RCC 7860 (cell line): ENCODE measurements at places on chromosomes 4 and X.

DNA sequence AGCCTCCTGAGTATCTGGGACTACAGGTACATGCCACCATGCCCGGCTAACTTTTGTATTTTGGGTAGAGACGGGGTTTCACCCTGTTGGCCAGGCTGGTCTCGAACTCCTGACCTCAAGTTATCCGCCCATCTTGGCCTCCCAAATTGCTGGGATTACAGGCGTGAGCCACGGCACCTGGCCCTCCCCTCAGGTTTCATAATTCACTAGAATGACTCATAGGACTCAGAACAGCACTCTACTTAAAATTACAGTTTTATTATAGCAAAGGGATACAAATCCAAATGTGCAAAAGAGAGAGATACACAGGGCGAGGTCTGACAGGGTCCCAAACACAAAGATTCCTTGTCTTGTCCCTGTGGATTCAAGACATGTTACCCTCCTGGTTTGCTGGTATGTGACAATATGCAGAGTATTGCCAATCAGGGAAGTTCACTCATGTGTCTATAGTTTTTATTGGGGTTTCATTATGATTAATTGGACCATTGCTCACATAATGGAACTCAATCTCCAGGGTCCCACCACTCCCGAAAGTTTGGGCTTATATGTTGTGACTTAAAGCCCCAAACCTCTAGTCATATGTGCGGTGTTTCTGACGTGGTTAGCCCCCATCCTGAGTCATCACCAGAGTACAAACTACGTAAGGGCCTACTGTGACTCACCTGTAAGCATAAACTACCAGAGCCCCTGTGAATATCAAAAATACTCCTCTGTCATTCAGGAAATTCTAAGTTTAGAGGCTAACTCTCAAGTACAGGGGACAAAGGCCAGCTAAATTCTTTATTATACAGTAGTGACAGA, 5.2 kb downstream of the YIPF6 start:
- peak; percentile 33 for DNase-seq

- DNase-seq, result no peak
These were observed 120.3 kb upstream of the KLHL4 start for GRCh38 chrX:87397103-87397886.

DNA sequence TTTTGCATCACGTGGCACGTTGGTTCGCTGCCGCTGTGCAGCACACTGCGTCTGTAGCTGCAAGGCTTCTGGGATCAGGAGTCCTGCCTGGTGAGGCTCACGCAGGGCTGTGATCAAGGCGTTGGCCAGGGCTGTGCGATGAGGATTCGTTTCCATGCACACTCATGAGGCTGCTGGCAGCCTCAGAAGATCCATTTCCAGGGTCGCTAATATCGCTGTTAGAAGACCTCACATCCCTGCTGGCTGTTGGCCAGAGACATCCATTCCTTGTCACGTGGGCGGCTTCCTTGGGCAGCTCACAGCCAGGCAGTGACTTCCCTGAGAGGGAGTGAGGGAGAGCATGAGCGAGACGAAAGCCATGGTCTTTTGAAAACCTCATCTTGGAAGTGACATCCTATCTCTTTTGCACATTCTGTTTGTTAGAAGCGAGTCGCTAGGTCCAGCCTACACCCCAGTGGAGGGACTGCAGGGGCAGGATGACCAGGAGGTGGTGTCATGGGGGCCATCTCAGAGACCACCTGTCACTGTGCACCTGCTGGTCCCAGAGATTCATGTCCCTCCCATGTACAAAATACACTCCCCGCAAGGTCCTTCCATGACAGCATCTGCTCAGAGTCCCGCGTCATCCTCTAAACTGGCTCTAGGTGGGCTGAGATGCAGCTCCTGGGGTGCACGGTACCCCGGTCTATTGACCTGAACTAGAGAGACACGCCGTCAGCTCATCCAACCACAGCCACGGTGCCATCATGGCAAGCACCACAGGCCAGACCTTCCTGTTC, 12.2 kb downstream of the RGS12 start:
- no peak for DNase-seq

- DNase-seq, result peak; percentile 4
These were observed 763.6 kb upstream of the AGA start for GRCh38 chr4:178205826-178206225.

DNA sequence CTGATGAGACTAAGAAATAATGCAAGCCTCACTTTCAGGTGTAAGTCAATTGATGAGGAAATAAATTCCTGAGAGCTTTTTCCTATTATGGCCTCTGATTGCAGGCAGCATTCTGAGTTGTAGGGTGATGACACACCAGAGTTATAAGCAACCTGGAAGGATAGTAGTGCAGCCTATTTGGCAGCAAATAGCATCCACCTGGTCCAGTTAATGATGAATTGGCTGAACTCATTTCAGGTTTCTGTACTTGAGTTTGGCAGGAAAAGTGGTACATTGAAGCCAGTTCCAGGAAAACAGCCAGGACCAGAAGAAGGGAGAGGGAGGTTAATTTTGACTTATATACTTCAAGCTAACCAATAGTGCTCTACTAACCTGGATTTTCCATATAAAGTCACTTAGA, 316.8 kb downstream of the NAF1 start:
- no peak for DNase-seq

DNA sequence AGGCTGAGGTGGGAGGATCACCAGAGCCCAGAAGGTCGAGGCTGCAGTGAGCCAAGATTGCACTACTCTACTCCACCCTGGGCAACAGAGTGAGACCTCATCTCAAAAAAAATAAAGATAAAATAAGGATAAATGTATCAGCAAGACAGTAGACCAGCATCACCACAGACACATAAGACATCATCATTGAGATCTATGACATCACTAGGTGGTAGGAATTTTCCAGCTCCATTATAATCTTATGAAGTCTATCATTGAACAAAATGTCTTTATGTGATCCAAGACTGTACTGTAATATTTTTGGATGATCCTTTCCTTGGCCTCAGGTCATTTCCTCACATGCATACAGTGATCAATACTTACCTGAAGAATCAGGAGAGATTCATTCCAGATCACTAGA, 8.3 kb upstream of the FAM200B start:
- no peak for DNase-seq

DNA sequence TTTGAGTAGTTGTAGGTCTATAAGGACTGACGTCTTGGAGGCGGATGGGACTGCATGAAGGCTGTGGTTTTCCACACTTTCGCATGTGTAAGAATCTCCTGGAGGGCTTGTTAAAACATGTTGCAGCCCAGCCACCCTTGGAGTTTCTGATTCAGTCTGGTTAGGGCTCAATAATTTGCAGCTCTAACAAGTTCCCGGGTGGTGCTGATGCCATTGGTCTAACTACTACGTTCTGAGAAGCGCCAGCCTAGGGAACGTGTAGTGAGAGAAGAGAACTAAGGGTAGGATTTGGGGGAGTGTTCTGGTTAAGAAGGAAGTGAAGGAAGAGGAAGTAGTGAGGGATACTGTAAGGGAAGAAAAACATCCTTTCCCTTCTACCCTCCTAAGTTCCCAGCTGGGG, 138.9 kb downstream of the LARP7 start:
- no peak for DNase-seq

- DNase-seq, result peak; percentile 6
These were observed 775 bp downstream of the SHROOM4 start for GRCh38 chrX:50812995-50813842.

DNA sequence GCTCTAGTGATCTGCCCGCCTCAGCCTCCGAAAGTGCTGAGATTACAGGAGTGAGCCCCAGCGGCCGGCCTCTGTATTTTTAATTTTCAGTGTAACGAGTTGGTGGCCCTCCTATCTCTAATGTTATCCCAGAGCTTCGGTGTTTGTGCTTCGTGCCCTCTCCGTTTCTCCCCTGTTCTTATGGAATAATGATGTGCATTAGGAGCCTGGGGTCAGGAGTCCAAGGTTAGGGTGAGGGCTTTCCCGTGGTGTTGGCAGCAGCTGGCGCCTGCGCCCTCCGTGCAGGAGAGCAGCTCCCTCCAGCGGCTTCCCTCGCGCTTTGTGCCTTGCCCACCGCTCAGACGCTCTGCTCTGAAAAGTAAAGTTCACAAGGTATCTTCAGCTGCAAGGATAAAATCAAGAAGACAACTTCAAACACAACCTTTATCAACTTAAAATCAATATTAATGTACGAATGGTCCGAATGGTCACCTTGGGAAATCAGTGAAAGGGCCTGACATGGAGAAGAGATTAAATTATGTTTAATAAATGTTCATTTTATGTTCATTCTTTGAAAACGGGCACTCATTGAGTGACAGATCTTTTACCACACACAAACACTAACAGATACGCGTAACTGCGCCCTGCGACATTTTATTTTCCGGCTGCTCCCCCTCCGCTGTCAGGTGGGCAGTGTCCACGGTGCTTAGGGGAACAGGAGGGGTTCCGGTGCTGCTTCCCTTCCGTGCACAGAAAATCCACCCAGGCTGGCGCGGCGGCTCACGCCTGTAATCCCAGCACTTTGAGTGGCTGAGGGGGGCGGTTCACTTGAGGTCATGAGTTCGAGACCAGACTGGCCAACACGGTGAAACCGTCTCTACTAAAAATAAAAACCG, 62.4 kb downstream of the TRAPPC11 start:
- no peak for DNase-seq

DNA sequence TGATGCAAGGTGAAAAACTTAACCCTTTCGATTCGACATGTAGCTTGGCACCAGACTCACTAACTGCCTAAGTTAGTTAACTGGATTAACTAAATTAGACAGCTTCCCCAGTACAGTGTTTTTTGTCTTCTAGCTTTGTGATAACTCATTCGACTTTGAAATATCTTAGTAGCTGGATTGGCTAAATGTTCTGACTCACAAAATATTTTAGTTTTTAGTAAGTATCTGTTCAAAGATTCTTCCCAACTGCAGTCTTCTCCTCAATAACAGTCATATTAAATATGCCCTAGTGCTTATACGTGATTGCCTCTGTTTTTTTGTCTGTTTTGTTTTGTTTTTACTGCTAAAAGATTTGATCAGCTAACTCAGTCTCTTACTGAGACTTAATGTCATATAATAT, 102.9 kb downstream of the KCNIP4 start:
- DNase-seq, result no peak

- DNase-seq, result no peak
These were observed 212.4 kb upstream of the TTC29 start for GRCh38 chr4:147157860-147158701.

DNA sequence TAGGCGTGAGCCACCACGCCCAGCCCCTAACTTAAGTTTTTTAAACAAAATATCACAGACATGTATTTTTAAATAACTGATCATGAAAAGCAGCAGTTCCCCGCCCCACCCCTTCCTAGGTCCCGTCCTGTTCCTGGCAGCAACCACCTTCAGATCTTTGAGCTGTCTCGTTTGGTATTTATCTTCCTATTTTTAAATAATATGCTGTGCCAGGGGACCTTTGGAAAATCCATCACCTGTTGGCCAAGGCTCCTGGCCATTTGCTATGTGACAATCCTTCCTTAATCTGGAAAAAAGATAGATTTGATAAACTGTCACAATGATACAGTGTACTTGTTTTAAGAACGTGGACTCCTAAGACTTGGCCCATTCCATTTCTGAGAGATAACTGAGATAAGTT, 10.7 kb downstream of the GATB start:
- no peak for DNase-seq

GRCh38 chrX:119482481-119483480, 14.5 kb downstream of the SLC25A5 start:
- DNase-seq, result peak; percentile 3

- DNase-seq, result no peak
These were observed 520.7 kb upstream of the ARX start for GRCh38 chrX:25536307-25536970.

DNA sequence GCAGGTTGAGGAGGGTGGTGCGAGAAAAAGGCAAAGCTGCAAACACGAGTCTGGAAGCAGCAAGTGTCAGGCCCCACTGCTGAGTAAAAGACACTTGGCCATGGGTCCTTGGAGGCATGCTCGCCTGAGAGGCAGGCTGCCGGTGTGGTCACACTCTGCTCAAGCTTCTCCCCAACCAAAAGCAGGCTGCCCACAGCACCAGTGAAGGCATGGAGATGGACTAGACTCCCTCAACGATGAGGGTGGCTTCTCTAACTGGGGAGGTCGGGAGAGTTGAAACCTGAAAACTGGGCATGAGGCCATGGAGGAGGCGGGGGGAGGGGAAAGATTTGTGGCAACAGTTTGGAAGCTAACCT, 86.5 kb downstream of the ATG4A start:
- DNase-seq, result no peak

DNA sequence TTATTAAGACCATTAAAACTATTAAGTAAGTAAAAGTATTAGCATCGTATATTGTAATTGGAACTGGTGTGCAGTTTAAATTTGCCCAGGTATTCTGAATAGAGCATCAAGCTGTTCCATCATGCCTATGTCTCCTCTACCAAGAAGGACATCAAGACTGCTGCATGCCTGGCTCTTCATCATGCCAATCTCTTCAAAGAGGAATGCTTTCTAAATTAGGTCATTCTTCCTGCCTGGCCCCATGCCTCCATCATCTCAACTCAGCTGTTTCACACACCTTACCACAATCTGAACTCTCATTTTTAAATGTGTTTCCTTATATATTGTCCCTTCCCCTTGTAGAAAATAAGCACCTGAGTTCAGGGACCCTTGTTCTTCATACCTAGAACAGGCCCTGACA, 270.5 kb upstream of the PPARGC1A start:
- DNase-seq, result no peak

DNA sequence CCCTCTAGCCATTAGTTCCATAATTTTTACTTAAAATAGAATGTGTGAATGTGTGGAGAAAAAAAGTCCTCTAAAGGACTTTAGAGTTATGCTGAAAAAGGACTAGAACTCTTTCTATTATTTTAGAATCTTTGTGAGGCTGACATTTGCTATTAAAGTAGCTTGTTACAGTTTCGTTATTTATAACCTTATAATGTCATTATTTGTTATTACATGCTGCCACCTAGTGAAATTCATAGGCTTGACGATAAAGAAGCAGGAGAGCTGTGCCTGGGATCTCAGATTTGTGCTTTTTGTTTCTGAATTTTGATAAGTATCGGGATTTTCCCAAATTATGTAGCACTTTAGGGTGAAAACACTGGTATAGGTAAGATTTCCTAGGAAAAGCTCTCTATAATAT, 38.5 kb upstream of the TAPT1 start:
- peak; percentile 36 for DNase-seq

GRCh38 chr4:105461621-105462382, 12.1 kb downstream of the PPA2 start:
- DNase-seq, result no peak

DNA sequence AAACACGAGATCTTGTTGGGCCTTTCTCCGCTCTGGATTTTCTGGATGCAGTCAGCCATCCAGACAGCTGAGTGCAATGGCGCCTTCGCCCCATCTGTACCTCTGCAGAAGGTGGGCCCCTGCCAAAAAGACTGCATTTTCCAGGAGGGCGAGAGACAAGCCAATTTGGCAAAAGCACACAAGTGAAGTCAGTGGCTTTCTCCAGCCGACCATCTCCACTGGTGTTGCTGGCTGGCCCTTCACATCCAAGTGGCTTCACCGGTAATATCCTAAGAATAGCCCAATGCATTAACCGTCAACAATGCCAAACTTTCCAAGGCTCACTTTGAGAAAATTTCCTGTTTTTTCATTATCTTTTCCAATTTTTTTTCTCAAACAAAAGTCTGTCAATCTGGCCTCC, 96.2 kb upstream of the MXRA5 start:
- no peak for DNase-seq

DNA sequence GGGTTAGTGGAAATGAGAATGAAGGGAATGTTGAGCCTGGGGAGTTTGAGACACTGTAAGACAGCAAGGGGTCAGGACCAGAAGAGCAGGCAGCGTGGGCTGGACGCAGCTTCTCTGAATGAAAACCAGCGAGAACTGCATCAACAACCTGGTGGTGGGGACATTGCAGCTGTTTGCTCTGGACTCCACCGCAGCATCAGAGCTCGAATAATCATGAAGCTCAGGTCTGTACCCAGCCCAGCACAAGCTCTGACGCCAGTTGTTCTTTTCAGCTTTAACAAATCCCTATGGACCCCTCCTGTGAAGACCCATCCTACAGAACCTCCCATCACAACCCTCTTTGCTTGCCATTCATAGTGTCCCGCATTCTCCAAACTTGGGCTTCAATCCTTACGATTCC, 106.8 kb upstream of the PNPLA4 start:
- DNase-seq, result no peak
